NCI-H524 treated with DMSO at 0.1 percent for 48 hours (cell line): ENCODE measurements at places on chromosomes 7 and 10.

DNA sequence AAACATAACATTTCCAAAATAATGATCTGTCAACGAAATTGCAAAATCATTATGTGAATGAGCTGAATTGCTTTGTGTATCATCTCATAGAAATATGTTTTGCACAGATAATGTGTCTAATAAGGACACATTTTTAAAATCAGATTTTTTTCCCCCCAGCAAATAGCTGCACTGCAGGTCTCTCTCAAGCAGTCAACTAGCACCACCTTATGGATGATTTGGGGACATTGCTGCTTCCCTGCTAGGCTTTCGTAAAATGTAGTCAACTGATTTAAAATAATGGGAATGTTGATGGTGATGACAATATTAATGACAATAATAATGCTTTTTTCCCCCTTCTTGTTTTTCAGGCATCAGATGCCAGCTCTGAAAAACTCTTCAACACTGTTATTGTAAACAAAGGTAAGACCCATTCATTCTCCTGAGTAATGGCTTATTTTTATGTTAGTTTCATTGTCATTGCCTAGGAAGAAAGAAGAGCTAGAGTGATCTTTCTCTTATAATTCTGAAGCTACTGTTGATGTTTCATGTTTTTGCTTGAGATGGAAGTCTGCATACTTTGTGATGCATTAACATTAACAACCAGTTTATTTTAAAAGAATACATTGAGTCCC lies 433.6 kb upstream of the GALNT17 start:
- no peak for DNase-seq

GRCh38 chr10:116706281-116706680 lies 36.1 kb downstream of the HSPA12A start:
- DNase-seq, result no peak

GRCh38 chr7:24825931-24826661 lies 68.8 kb upstream of the GSDME start:
- no peak for DNase-seq

DNA sequence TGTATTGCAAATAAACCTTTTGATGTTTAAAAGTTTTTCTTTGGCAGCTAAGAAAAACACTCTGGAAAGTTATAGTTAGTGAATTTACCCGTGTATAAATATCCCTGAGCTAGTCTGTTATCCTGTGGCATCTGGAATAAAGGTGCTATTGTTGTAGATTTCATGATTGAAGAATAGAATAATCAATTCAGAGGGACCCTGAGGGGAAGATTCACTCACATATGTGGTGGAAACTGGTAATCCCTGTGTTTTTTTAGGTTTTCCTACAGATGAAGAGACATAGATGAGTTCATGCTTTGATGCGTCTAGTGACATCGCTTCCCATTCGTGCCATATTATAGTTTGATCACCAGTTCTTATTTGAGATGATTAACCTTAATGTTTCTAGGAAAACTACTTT lies 164.6 kb downstream of the TWIST1 start:
- DNase-seq, result no peak

DNA sequence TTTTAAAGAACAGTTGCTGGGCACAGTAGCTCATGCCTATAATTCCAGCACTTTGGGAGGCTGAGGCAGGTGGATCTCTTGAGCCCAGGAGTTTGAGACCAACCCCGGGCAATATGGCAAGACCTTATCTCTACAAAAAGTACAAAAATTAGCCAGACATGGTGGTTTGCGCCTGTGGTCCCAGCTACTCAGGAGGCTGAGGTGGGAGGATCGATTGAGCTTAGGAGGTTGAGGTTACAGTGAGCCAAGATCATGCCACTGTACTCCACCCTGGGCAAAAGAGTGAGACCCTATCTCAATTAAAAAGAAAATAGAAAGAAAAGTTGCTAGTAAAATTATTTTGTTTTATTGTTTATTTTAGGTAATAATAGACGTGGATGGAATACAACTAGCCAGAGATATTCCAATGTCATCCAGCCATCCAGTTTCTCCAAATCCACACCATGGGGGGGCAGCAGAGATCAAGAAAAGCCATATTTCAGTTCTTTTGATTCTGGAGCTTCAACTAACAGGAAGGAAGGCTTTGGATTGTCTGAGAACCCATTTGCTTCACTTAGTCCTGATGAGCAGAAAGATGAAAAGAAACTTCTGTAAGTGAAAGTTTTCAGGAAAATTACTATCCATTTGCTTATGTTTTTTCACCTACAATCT lies 3.0 kb downstream of the NUP42 start:
- DNase-seq, result no peak

DNA sequence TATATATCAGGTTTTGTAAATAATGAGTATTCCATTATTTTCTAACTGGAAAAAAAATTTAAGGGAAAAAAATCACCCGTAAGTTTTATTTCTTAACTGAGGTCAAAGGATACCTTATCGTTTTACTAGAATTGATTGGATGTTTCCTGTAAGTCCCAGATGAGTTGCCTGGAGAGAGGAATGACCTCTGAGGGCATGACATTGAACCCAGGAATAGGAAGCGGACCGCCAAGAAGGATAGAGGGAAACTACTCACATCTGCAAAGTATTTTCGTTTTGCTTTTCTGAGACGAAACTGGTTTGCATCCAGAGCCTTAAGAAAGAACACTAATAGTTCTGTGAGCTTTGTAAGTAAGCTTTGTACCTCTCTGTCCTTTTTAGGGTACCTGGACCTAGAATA lies 17.4 kb downstream of the RABGEF1 start:
- DNase-seq, result no peak

DNA sequence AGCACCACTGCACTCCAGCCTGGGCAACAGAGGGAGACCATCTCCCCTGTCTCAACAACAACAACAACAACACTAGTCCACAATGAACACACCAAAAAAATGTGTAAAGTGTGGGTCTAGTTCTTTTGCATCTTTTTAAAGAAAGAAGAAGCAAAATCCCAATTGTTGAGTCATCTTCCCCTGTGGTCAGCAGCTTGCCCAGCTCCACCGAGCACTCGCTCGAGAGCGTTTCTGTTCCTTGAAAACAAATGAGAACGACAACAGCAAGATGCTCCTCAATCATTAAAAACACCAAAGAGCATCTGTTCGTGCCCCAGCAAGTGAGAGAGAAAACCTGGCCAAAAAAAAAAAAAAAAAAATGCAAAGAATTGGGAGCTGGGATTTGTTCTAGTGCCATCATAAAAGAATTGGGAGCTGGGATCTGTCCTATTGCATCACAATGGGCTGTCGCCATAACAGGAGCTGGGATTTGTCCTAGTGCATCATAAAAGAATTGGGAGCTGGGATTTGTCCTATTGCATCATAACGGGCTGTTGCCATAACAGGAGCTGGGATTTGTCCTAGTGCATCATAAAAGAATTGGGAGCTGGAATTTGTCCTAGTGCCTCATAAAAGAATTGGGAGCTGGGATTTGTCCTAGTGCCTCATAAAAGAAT lies 118.1 kb downstream of the PTPRN2 start:
- no peak for DNase-seq

GRCh38 chr10:123496375-123496774 lies 169.8 kb upstream of the GPR26 start:
- DNase-seq, result no peak

- DNase-seq, result no peak
Measured at GRCh38 chr10:34168439-34168838, 646.7 kb downstream of the PARD3 start.

GRCh38 chr7:105473163-105473562 lies 48.9 kb downstream of the PUS7 start:
- DNase-seq, result no peak

DNA sequence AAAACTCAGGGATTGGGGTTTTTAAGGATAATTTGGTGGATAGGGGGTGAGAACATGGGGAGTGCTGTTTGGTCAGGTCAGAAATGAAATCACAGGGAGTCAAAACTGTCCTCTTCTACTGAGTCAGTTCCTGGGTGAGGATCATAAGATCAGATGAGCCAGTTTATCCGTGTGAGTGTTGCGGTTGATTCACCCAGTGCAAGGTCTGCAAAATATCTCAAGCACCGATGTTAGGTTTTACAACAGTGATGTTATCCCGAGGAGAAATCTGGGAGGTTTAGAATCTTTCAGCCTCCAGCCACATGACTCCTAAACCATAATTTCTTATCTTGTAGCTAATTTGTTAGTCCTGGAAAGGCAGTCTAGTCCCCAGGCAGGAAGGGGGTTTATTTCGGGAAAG lies 31.7 kb upstream of the AGR2 start:
- DNase-seq, result no peak

GRCh38 chr7:28006491-28006890 lies 174.1 kb downstream of the JAZF1 start:
- DNase-seq, result no peak

- no peak for DNase-seq
Measured at GRCh38 chr10:28496481-28496961, 36.4 kb upstream of the WAC start.

GRCh38 chr10:131727560-131727959 lies 173.2 kb upstream of the PPP2R2D start:
- DNase-seq, result no peak

DNA sequence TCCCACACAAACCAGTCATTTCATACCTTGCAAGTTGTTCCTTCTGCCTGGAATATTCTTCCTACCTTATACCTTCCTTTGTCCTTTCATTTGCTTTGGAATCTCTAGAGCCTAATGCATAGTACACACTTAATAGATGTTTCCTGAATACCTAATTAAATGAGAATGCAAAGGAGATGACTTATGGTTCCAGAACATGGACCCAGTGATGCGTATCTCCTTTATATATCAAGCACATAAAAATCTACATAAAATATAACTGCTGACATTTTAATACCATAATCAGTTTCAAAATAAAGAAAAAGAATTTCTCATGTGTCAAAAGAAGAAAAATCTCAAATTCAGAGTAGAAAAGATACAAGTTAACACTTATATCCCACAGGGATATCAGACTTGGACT lies 110.6 kb upstream of the ASAH2 start:
- no peak for DNase-seq

DNA sequence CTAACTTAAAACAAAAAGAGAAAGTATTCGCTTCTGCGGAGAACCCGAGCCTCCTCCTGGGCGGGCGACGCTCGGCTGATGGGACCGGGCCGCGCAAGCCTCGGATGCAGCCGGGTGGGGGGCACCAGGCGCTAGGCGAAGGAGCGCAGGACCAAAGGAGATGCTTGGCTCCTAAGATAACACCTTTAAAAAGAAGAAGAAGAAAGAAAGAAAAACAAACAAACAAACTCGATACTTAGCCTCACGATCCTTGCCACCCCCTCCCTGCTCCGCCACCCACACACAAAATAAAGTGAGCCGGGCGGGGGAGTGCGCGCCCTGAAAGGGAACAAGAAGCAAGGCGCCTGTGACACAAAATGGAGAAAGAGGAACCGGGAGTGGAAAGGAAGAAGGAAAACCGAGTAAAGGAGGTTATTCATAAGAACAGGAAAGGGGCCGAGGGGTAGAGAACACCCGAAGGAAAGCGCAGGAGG lies 34.0 kb upstream of the EBLN1 start:
- no peak for DNase-seq

- no peak for DNase-seq
Measured at GRCh38 chr10:128286141-128286761, 160.0 kb upstream of the MKI67 start.

- no peak for DNase-seq
Measured at GRCh38 chr10:24690961-24691512, 32.6 kb downstream of the ARHGAP21 start.

DNA sequence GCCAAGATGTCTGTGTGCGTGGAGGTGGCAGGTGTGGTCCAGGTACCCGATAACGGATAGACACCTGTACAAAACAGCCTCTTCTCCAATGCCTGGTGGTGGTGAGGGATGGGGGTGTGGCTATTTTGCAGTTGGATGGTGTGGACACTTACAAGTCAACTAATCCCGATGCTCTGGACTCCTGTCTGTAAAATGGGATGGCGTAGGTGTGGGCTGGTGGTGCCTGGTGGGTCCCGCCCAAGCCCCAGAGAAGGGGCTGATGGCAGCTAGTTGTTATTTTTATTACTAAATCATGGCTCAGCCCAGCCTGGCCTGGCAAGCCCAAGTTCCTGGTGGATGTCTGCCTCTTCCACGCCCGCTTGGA lies 22.3 kb downstream of the GTF2IRD1 start:
- DNase-seq, result no peak

DNA sequence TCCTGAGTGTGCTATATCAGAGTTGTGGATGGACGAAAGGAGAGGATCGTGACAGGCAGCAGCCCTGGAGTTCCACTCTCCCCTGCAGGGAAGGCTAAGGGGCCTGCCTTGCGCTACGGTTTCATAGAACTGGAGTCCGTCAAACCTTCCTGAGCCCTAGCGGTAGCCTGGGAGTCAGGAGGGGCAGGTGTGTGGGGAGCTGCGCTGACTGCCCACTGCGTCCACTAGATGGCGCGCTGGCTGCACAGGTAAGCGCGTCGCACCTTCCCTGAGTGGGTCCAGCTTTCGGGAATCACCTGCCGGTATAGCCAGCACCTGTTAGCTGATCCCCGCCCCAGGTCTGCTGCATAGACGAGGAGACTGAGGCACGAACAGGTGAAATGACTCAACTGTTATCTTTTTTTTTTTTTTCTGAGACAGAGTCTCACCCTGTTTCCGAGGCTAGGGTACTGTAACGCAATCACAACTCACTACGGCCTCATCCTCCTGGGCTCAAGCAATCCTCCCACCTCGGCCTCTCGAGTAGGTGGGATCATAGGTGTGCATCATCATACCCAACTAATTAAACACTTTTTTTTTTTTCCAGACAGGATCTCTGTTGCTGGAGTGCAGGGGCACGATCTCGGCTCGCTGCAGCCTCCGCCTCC lies 20.2 kb upstream of the BAIAP2L1 start:
- peak; percentile 8 for DNase-seq

GRCh38 chr10:3960496-3960895 lies 175.5 kb upstream of the KLF6 start:
- DNase-seq, result no peak

DNA sequence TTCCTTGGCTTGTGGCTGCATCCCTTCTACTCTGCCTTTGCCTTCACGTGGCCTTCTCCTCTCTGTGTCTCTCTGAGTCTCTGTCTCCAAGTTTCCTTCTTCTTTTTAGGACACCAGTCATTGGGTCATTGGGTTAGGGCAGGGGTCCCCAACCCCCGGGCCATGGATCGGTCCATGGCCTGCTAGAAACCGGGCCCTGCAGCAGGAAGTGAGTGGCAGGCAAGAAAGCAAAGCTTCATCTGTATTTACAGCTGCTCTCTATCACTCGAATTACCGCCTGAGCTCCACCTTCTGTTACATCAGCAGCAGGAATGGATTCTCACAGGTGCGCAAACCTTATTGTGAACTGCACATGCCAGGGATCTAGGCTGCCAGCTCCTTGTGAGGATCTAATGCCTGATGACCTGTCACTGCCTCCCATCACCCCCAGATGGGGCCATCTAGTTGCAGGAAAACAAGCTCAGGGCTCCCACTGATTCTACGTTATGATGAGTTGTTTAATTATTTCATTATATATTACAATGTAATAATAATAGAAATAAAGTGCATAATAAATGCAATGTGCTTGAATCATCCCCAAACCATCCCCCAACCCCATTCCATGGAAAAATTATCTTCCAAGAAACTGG lies 47.9 kb upstream of the DOCK1 start:
- no peak for DNase-seq

- no peak for DNase-seq
Measured at GRCh38 chr7:154942691-154943090, 60.2 kb downstream of the PAXIP1 start.

GRCh38 chr10:105535478-105535877 lies 894.4 kb downstream of the SORCS3 start:
- DNase-seq, result no peak

GRCh38 chr7:824081-824480 lies 8.2 kb upstream of the SUN1 start:
- no peak for DNase-seq
